Left ventricle myocardium superior (tissue), 1 donor: ENCODE measurements at places on chromosomes 5 and 9. TPM values are rescaled to one million over a fixed set of nuclear protein-coding genes. Genes with fewer than 3 reads are reported as not detected.

Gene PSAT1
- 0.79 TPM for total RNA-seq

DNA sequence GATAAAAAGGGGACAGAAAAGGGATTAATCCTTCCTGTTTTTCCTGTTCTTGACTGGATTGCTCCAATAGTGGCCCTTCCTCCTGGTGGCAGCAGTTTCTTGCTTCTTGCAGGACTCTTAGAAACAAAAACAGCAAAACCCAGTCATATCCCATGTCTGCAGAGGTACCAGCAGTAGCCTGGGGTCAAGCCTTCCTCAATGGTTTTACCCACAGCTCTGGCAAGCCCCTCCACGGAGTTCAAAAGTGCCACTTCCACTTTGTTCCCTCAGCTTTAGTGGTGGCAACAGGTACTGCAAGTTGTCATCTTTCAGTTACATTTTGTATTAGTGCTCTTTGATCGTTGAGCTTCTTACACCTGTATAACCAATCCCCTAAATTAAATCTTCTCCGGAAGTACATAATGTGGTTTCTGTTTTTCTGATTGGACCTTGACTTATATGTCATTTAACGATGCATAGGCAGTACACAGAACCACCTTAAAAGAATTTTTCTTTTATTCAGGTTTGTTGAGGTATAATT, 8.7 kb upstream of the RANBP6 start:
- DNase-seq: no peak

GRCh38 chr5:39598661-39599248, 174.0 kb upstream of the DAB2 start:
- no peak for DNase-seq

DNA sequence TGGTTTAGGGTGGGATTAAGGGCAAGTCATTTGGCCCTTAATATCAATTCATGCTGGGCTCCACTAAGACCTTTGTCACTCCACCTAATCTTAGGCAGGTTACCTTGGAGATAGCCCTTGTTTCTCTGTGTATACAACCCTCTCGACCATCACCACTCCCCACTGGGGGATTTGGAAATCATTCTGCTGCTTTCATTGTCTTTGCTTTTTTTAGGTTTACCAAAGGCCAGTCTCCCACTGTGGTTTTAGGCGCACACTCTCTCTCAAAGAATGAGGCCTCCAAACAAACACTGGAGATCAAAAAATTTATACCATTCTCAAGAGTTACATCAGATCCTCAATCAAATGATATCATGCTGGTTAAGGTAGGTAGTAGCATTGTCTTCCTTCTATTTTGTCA, 6.2 kb downstream of the GZMK start:
- no peak for DNase-seq

GRCh38 chr9:128002959-128003358, 22.2 kb upstream of the EEIG1 start:
- peak; percentile 76 for DNase-seq

Gene CYSTM1
- total RNA-seq: 58.2 TPM

GRCh38 chr9:106019702-106020101, 325.4 kb downstream of the TMEM38B start:
- no peak for DNase-seq

DNA sequence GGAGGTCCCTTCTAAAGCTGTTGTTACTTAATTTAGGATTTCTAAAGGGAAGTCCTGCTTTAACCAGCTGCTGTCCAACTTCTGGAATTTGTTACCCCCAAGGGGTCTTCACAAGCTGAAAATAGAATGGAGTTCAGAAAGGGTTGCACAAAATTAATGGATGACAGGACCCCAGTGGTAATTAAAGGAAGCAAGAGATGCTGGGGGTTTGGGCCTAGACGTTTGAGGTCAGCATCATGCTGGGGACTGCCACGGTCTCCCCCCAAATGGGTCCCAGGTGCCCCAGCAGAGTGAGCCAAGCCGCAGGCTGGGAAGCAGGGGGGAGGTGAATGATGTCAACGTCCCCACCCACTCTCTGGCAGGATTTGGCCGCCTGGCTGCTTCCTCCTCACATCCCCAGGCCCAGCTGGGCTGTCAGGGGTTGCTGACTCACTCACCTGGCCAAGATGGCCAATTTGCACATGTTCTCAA, 97.5 kb upstream of the ARAP3 start:
- peak; percentile 60 for DNase-seq

- DNase-seq: no peak
These were observed 56.9 kb downstream of the GPR21 start for GRCh38 chr9:123090198-123090896.

DNA sequence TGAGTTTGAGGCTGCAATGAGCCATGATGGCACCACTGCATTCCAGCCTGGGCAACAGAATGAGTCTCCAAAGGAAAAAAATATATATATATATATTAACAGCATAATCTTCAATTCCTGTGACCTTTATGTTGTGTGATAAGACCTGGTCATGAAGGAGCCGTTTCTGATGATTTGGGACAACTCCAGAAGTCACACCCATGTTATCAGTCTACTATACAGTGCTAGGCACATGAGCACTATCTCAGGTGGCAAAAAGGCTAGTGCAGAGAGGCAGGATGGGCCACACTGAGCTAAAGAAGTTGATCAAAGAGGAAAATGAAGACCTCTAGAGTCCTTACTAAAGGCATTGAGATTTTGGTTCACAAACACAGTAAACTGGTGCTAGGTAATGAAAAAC, 205.0 kb upstream of the RAD23B start:
- no peak for DNase-seq

Gene SLC36A2
- 0.22 TPM for total RNA-seq

Gene PCDHGA6
- 5.7 TPM for total RNA-seq

- DNase-seq: no peak
These were observed 837 bp upstream of the AHRR start for GRCh38 chr5:320524-321229.

GRCh38 chr5:124908581-124909451, 162.4 kb upstream of the ZNF608 start:
- DNase-seq: no peak

GRCh38 chr9:97559111-97559514, 57.6 kb downstream of the TMOD1 start:
- DNase-seq: no peak

- peak; percentile 28 for DNase-seq
These were observed at the start of gene F2RL2 for GRCh38 chr5:76622973-76623596. TSS of gene F2RL2 (minus strand) at chr5:76623403. CDS start at chr5:76623230, 173 bp downstream.

GRCh38 chr5:60332244-60333004, 367.5 kb downstream of the DEPDC1B start:
- DNase-seq: no peak

- no peak for DNase-seq
These were observed 1178.6 kb upstream of the CDH9 start for GRCh38 chr5:28216939-28217360.

Gene NDOR1
- total RNA-seq: 5.7 TPM

GRCh38 chr9:107866711-107867311, 377.2 kb upstream of the KLF4 start:
- no peak for DNase-seq

Gene PRR7
- total RNA-seq: 0.40 TPM

Gene CNTLN
- 4.2 TPM for total RNA-seq

DNA sequence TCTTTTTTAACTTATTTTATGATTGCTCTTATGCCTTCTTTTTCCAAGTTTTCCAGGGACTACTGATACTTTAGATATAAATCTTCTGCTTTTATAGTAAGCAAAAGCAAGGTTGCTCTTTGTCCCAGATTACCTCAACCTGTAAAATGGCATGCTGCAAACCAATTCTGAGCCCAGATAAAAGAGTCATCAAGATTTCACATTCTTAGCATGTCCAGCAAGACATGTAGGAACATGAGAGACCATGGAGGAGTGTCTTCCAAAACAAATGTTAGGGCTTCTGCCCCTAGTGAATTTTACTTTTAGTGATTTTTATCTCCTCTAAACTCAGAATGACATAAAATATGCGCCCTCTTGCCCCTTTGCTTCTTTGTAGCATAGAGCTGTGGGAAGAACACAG, 7.0 kb upstream of the CDC20B start:
- no peak for DNase-seq

DNA sequence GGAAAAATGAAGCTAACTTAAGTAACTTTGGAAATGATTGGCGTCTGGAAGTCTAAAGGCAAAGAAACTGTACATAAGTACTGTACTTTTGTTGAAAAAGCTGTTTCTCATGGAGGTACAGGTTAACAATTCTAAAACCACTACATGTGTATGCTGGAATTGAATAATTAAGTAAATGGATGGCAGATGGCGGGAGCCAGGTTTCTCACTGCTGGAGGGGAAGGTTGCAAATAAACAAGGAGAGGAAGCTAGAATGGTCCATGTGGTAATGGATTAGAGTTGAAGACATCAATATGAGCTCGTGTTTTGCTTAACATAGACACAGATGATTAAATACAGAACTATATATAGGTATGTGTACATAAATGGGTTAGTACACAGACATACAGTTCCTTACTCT, 43.2 kb upstream of the ASTN2 start:
- no peak for DNase-seq

DNA sequence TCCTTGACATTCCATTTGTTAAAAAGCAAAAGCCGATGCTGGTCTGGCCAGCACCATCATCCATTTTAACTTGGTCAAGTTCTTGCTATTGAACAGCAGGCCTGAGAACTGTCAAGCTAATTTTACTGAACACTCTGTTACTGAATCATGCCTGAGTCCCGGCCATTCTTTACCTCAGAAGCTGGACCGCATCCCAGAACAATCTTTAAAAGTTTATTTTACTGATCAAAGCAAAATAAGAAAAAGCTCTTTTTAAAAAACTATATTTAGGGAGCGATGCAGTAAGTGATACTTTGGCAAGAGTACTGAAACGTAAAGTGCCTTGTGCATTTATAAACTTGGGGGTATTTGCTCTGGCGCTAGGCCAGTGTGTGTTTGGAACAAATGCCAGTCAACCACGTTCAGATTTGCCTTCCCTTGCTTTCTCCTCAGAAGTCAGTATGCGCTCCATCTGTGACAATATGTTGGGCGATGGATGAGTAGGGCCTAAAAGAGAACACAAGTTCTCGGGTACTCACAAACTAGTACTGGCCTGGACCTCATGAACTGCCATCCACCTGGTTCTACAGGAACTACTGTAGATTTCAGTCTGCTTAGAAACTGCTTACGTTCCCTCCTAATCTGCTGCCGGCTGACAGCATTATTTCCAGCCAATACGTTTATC, 161.9 kb downstream of the MAPKAP1 start:
- no peak for DNase-seq

DNA sequence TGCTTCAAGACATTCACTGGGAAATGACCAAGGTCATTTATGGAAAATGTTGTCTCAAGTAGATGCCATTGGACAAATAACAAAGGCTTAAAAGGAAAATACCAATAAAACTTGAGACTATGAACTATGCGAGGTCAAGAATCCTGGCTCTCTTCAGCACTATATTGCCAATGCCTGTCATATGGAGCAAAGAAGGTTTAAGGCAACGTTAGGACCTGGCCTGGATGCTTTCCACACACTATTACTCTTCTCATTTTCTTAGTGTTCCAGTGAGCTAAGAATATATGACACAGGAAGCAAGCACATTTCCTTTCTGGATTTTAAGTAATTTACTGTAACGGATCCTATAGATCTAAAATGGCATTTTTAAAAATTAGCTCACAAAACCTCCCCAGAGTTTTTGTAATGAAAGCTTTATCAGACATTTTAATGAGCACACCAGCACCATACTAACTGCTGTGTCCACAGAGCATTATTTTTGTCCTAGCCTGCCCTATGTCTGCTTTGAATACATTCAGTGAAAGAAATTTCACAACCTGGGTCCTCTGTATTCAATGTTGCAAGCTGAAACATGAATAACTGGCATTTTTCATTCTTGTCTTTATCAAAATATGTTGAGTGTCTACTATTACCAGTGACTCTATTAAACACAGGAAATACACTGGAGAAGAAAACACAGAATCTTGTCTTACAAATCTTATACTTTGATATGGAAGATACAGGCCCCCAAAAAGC, 315.6 kb downstream of the CETN3 start:
- DNase-seq: no peak

- DNase-seq: no peak
These were observed 57.9 kb upstream of the CCNG1 start for GRCh38 chr5:163379298-163380155.

DNA sequence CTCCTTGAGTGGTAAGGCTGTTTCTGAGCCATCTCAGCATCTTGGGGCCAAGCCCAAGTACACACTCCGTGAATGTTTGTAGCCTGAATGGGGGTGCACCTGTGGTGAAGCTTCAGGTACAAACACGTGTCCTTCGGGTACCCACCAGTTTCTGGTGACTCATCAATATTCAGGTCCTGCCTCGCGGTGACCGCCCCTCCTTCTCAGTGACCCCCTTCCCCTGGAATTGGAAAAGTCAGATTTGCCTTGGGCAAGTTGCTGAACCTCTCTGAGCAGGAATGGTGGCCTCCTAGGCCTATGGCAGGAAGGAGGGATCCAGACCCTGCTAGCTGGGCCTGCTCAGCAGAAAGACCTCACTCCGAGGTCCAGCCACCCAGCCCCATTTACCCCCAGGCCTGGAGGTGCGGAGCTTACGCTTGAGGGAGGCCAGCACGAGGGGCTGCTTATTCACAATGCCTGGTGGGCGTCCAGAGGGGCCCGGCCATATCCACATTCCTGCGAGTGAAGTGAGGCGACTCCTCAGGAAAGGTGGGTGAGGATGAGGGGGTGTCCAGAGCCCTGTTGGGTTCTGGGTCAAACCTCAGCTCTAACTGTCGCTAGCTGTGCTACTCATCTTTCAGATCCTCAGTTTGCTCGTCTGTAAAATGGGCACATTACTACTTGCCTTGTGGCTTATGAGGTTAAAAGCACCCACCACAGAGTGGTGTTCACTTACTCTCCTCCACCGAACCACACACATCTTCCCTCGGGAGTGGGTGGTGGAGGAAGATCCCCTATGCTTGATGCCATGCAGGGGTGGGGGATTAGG, 7.0 kb downstream of the ADGRD2 start:
- DNase-seq: no peak

GRCh38 chr5:68714810-68715209, 379.0 kb upstream of the SLC30A5 start:
- no peak for DNase-seq

Gene ZBTB26
- 5.4 TPM for total RNA-seq

- no peak for DNase-seq
These were observed 79.4 kb upstream of the ADRB2 start for GRCh38 chr5:148746826-148747535.

DNA sequence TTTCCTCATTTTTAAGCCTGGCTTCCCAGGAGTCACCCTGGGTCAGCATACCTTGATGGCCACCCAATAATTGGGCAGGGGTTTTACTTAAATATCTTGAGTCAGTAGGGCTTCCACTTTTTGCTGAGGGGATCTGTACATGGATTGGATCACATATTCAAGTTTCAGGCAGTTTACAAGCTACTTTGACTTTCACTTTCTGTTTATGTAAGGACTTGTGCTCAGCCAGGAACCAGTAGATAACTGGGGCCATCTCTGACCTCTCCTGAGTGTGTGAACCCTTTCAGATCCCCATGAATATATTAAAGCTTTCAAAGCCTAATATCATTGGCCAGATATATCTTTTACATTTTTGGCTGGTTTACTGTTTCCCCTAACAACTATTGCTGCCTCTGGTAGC, 45.1 kb downstream of the SLCO6A1 start:
- DNase-seq: no peak

- DNase-seq: no peak
These were observed at the start of gene LIX1 for GRCh38 chr5:97142521-97143254. TSS of gene LIX1 (minus strand) at chr5:97142611. CDS start at chr5:97142576, 35 bp downstream.

- DNase-seq: no peak
These were observed 32.5 kb downstream of the PTGES start for GRCh38 chr9:129720181-129720864.
